Thoracic aorta (tissue), 2 donors: ENCODE measurements at places on chromosomes 1 and 21.

- DNase-seq = no peak
Observed at GRCh38 chr1:56397409-56397808, 182.0 kb downstream of the PLPP3 start.

DNA sequence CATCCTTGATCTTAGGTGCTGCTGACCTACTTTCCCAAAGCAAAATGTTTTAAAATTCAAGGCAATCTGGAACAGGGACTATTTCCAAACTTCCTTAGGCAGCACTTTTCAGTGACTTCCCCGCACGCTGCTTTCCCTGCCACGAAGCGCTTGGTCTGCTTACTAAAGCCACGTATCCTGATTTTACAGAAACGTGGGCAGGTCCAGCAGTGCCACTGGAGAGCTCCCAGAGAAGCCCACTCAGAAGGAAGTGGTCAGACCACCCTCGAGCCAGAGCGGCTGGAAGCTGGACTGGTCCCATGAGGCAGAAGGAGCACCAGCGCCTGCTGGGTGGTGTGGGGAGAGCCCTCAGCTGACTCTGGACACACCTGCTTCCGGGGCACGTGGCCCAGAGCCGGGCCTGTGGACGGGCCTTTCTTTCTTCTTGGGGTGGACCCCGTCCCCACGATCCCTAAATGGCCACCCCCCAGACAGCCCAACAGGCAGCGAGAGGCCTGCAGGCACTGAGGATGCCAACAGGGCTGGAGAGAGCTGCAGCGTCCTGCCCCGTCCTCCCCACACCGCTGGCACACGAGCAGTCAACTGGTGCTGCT lies 23.2 kb downstream of the PTTG1IP start:
- no peak for DNase-seq

DNA sequence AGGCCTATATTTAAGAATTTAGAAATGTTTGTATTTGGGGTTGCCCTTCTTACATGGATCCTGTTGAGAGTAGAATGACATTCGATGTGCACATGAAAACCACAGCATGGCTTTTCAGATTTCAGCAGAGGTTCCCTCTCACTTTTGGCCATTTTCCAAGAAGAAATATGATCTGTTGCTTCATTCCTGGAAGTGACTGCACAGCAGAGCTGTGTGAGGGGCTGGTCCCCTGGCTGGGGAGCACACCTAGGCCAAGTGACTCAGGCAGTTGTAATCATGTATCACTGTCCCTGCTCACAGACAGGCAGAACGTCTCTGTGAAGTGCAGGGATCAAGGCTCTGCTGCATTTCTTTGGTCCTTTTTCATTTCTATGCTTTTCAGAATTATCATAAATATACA lies 32.3 kb downstream of the AGT start:
- DNase-seq = no peak

GRCh38 chr1:157139052-157139715 lies 989 bp upstream of the ETV3 start:
- no peak for DNase-seq

GRCh38 chr21:42157606-42158310 lies 61.2 kb upstream of the ABCG1 start:
- no peak for DNase-seq

DNA sequence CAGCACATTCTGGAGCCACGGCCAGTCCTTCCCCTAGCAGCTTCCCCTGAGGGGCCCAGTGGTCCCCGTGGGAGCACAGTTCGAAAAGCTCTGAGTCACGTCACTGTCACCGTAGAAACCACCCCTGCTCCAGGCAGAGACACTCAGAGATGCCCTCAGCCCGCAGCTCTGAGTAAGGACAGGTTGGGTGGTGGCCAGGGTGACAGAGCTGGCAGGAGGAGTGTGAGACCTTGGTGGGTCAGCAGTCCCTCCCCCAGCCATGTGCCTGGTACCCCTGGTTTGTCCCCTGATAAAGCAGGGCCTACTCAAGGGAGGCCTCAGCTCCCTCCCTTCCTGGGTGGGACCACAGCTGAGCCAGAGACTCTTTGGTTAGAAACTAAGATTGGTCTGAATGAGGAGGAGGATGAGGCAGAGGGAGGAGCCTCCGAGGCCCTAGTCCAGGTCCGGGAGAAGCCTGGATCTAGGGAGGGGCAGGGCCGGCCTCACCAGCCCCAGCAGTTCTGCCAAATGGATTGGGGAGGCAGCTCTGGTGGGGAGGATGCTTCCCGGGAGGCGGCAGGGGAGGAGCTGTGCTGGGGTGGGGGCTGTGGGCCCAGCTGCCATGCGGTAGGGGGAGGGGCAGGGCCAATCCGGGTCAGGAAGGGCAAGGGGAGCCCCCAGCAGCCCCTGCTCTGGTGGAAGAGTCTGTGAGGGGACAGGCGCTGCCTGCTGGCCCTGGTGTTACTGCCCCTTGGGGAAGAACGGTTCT lies 55.2 kb downstream of the SLC9A1 start:
- peak; percentile 67 for DNase-seq

DNA sequence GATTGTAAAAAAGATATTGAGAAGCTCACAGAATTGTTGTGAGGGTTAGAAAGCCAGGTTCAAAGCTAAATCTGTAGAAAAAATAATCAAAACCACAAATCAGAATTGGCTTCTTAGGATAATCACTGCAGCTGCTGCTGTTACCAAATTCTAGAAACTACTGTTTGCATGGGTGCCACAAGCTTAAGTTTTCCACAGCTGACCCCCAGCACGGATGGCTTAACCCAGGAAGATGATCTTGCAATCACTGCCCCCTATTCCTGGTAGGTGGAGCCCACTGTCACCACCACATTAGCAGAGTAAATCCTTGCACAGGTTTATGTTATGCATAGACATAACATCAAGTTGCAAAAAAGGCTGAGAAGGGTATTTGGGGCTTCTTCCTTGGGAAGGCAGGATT lies 877.8 kb upstream of the ADGRL2 start:
- DNase-seq = no peak

GRCh38 chr1:8061673-8062386 lies 35.7 kb upstream of the ERRFI1 start:
- DNase-seq = no peak

GRCh38 chr1:52159033-52159789 lies 17.3 kb downstream of the ZFYVE9 start:
- DNase-seq = no peak

DNA sequence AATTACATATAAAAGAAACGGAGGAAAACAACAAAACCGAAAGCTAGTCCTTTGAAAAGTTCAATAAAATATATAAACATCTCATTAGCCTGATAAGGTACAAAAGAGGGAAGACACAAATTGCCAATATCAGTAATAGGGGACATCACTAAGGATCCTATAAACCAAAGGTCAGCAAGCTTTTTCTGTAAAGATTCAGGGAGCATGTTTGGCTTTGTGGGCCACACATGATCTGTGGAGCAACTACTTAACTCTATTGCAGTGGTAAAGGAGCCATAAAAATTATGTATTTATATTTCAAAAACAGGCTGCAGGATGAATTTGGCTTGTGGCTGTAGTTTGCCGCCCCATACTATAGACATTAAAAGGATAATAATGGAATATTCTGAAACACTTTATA lies 5.5 kb upstream of the NSUN4 start:
- no peak for DNase-seq

DNA sequence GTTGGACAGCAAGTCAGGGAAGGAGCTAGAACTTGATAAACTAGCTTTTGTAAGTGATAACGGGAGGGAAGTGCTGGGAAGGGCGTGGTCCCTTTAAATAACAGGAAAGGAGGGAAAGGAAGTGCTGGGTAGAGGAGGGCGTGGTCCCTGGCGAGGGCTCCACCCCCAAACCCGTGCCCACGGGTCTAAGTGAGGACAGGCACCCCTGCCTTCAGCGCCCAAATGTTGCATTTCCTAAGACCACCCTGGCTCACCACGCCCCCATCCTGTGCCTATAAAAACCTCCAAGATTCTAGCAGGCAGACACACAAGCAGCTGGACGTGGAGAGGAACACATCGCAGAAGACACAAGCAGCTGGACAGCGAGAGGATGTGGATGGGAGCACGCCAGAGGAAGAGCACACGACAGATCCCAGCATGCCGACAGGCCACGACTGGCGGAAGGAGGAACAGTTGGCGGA lies 58.5 kb downstream of the PALMD start:
- DNase-seq = no peak

GRCh38 chr1:232221802-232222499 lies 408.0 kb downstream of the SIPA1L2 start:
- no peak for DNase-seq
